Stomach (tissue), 19 donors: ENCODE measurements at places on chromosomes 3 and 15.

- DNase-seq, result no peak
- H3K27me3 ChIP-seq, result no peaks in the 10 kb centered on the region
- peak overlapping the region; percentile 61 for H3K27ac ChIP-seq
- H3K4me3 ChIP-seq, result no peak overlapping the region
- H3K4me1 ChIP-seq, result peaks cover 22% of the 10 kb centered on the region
Measured at GRCh38 chr3:128794067-128794768, 68.2 kb downstream of the RAB7A start.

DNA sequence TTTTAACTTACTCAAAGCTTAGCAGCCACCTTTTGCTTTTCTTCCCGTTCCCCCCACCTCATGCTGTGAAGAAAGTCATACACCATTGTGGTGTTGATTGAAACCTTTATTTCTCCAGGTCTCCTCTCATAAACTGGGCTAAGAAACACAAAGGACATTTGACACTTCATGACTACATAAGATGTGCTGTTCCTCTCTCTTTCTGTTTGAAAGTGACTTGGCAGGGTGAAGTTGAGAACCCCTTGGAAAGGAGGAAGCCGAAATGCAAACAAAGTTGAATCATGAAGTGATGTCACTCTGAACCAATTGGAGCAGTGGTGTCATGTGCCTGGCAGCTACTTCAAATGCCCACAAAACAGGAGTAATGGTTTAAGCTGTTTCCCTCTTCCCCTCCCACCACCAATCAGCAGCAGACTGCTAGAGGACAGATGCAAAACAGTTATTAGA, 174.7 kb downstream of the IGF1R start:
- H3K4me3 ChIP-seq, result no peak overlapping the region
- H3K36me3 ChIP-seq, result no peaks in the 10 kb centered on the region
- DNase-seq, result no peak
- H3K27me3 ChIP-seq, result no peaks in the 10 kb centered on the region

GRCh38 chr3:49785565-49786356, 581 bp downstream of the IP6K1 start:
- peaks cover 35% of the 10 kb centered on the region for H3K36me3 ChIP-seq
- peaks cover 33% of the 10 kb centered on the region for H3K4me1 ChIP-seq
- H3K4me3 ChIP-seq, result peak overlapping the region; percentile 87
- no peaks in the 10 kb centered on the region for H3K27me3 ChIP-seq

DNA sequence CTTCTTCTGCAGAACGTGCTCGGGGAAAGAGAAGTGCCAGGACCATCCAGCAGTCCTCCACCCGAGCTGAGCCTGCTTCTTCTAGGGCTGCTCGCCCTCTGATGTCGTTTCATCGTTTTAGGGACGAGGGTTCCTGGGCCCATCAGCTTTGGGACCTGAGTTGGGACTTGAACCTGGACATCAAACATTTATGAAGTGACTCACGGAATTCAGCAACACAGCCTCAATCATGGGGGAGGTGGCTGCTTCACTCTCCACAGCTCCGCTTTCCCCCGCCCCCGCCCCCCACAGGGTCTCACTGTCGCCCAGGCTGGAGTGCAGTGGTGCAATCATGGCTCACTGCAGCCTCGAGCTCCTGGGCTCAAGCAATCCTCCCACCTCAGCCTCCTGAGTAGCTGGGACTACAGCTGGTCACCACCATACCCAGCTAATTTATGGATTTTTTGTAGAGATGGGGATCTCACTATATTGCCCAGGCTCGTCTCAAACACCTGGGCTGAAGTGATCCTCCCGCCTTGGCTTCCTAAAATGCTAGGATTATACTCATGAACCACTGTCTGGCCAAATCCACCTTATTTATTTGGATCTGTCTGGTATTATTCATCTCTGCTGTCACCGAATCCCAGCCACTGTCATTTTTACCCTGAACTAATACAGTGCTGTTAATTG, 725 bp upstream of the SCAMP2 start:
- peak overlapping the region; percentile 63 for H3K4me3 ChIP-seq
- DNase-seq, result no peak
- no peaks in the 10 kb centered on the region for H3K27me3 ChIP-seq
- H3K27ac ChIP-seq, result peak overlapping the region; percentile 90
- no peaks in the 10 kb centered on the region for H3K36me3 ChIP-seq

DNA sequence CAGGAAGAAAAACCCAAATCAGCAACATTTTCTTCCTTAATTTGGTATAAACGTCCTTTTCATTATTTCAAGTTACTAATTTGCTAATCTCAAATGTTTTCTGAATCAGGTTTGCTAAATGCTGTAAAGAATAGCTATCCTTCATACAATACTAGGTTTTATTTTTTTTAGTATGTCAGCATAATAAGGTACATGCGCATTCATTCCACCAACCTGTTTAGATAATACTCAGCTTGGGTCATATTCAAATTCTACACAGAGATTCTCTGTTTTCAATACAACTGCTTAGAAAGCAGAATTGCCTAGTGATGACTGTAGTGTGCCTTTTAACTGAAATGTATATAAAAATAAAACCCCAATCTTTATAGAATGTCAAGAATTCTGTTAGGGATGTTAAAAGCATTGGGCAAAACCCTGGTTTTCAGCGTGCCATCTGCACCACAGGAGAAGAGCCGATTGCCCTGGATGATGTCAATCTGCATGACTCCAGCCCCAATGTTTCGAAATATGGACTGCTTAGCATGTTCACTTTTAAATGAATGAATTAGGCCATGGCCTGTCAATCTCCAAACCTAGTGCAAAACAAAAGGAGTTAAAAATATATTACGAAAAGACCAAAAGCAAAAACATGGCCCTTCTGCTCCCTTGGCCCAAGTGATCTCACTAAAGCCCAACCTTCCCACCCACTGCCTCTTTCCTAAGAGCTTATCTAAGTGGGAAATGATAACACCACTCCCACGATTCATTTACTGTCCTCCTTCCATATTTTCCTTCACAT, 107.4 kb downstream of the GLDN start:
- H3K27ac ChIP-seq, result no peak overlapping the region
- no peaks in the 10 kb centered on the region for H3K4me1 ChIP-seq
- no peak for DNase-seq
- no peaks in the 10 kb centered on the region for H3K27me3 ChIP-seq

GRCh38 chr3:33119891-33120290, 6.1 kb downstream of the CRTAP start:
- no peak overlapping the region for H3K27ac ChIP-seq
- H3K4me3 ChIP-seq, result no peak overlapping the region
- H3K27me3 ChIP-seq, result no peaks in the 10 kb centered on the region
- peaks cover 45% of the 10 kb centered on the region for H3K36me3 ChIP-seq
- no peak for DNase-seq

- no peaks in the 10 kb centered on the region for H3K36me3 ChIP-seq
- H3K4me3 ChIP-seq, result no peak overlapping the region
- H3K27me3 ChIP-seq, result no peaks in the 10 kb centered on the region
- no peak for DNase-seq
- no peak overlapping the region for H3K27ac ChIP-seq
Measured at GRCh38 chr3:179464323-179465092, 13.2 kb upstream of the GNB4 start.

GRCh38 chr15:34338347-34338746, 766 bp upstream of the SLC12A6 start:
- peak overlapping the region; percentile 89 for H3K4me3 ChIP-seq
- no peak for DNase-seq
- H3K36me3 ChIP-seq, result peaks cover 17% of the 10 kb centered on the region

- H3K4me3 ChIP-seq, result no peak overlapping the region
- H3K4me1 ChIP-seq, result peaks cover 10% of the 10 kb centered on the region
- DNase-seq, result no peak
- no peaks in the 10 kb centered on the region for H3K36me3 ChIP-seq
- peaks cover 29% of the 10 kb centered on the region for H3K27me3 ChIP-seq
Measured at GRCh38 chr15:99098426-99098825, 6.5 kb upstream of the SYNM start.

DNA sequence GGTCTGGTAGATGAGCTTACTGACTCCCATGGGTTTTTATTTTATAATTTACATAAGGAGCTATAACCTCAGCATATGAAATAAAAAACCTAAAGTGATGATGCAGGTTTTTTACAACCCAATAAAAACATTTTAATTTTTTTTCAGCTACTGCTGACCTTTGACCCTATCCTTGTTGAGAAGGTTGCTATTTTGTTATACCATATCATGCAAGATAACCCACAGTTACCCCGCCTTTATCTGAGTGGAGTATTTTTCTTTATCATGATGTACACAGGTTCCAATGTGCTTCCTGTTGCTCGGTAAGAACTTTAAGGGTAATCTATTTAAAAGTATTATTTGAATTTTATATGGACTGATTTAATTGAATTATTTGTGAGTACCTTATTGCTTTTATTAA, 70.8 kb downstream of the DNAJC13 start:
- no peaks in the 10 kb centered on the region for H3K4me1 ChIP-seq
- H3K27ac ChIP-seq, result no peak overlapping the region
- H3K4me3 ChIP-seq, result no peak overlapping the region
- no peaks in the 10 kb centered on the region for H3K27me3 ChIP-seq

DNA sequence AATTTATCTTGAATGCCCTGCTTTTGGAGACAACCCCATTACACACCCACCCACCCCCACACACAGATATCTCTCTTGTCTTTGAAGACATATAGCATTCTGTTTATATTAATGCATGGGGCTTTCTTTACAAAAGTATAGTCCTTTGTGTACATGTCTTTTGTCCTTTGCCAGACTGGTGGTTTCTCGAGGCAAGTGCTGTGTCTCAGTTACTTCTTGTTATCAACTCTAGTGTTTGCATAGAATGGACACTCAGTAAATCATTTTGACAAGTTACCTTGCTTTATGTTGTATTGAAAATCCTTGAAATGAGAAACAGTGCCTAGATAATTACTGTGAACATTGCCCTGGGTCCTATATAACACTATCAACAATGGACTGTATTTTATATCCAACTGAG, 33.9 kb downstream of the KBTBD8 start:
- no peak overlapping the region for H3K27ac ChIP-seq
- H3K4me1 ChIP-seq, result no peaks in the 10 kb centered on the region
- no peak overlapping the region for H3K4me3 ChIP-seq

DNA sequence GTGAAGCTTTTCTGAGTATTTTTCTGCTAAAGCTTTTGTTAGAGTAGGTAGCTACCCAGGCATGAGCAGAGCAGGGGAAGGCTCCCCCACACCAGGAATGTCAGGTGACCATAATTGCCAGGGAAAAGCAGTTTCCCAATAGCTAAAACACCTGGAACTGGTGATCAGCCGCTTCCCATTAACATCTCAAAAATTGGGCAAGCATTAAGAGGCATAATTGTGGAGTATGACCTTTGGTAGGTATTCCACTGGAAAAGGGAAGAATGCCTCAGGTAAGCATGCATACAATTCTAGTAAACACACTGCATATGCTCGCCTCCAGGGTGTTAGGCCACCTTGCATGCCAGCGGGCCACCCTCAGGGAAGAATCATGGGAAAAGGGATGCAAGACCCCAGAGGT, 84.5 kb downstream of the CCR1 start:
- no peaks in the 10 kb centered on the region for H3K4me1 ChIP-seq
- H3K4me3 ChIP-seq, result no peak overlapping the region
- H3K27me3 ChIP-seq, result no peaks in the 10 kb centered on the region
- no peak overlapping the region for H3K27ac ChIP-seq

DNA sequence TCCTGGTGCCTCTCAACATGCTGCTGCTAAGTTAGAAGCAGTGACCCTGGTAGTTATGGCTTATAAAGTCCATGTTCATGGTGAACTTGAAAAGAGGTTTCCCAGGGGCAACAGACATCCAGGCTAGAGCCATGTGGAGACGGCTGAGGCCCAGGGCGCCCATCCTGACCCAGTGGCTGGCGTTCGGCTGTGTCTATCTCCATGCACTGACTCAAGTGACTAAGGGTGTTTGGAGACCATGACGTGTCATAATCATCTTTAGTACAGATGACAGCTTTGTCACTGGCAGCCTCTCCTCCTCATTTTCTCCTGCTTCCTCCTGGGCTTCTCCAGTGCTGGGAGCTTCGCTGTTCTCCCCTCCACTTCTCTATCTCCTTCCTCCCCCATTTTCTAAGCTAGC, 287.4 kb upstream of the LYSMD4 start:
- no peaks in the 10 kb centered on the region for H3K36me3 ChIP-seq
- no peak overlapping the region for H3K4me3 ChIP-seq
- no peaks in the 10 kb centered on the region for H3K4me1 ChIP-seq
- no peak overlapping the region for H3K27ac ChIP-seq
- no peak for DNase-seq
- no peaks in the 10 kb centered on the region for H3K27me3 ChIP-seq

- H3K27me3 ChIP-seq, result no peaks in the 10 kb centered on the region
- H3K4me1 ChIP-seq, result peaks cover 13% of the 10 kb centered on the region
- H3K27ac ChIP-seq, result no peak overlapping the region
Measured at GRCh38 chr15:77162872-77163633, 92.1 kb upstream of the TSPAN3 start.

DNA sequence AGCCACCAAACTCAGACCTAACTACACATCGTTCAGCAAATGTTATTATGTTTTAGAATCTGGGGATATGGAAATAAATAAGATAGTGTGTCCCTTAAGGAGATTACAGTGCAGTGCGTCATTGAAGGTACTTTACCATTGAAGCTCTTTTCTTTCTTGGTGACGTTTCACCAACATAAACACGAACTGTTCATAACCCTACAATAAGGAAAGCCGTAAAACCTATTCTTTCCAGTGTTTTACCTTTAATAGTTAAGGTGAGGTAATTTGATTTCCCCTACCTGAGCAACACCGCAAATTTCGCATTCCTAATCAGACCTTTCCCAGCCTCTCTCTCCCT, 826 bp downstream of the CCDC66 start:
- H3K27me3 ChIP-seq, result no peaks in the 10 kb centered on the region
- H3K4me3 ChIP-seq, result peak overlapping the region; percentile 78
- H3K4me1 ChIP-seq, result peaks cover 8% of the 10 kb centered on the region
- H3K36me3 ChIP-seq, result no peaks in the 10 kb centered on the region
- peak overlapping the region; percentile 94 for H3K27ac ChIP-seq

GRCh38 chr3:159879146-159879545, 109.5 kb upstream of the IL12A start:
- H3K27ac ChIP-seq, result no peak overlapping the region
- H3K36me3 ChIP-seq, result no peaks in the 10 kb centered on the region
- no peak overlapping the region for H3K4me3 ChIP-seq
- no peak for DNase-seq

DNA sequence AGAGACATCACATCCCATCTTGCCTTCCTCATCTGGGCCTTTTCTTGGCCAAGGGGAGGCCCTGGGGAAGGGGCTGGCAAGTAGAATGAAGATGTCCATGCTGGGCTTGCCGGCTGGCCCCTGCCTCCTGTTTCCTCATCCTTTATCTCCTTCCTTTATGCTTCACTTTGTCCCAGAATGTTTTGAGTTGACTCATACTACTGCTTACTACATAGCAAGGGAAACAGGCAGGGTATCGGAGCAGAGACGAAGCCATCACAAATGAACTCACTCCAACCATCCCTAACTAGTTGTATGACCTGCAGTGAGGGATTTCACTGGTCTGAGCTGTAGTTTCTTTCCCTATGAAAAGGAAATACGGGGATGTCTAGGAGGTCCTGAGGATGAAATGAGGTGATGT, 66.0 kb downstream of the CHDH start:
- H3K4me1 ChIP-seq, result peaks cover 8% of the 10 kb centered on the region
- no peaks in the 10 kb centered on the region for H3K36me3 ChIP-seq
- no peak overlapping the region for H3K4me3 ChIP-seq
- no peaks in the 10 kb centered on the region for H3K27me3 ChIP-seq

- peak; percentile 26 for DNase-seq
- H3K27ac ChIP-seq, result no peak overlapping the region
- peaks cover 3% of the 10 kb centered on the region for H3K4me1 ChIP-seq
- no peak overlapping the region for H3K4me3 ChIP-seq
- H3K36me3 ChIP-seq, result no peaks in the 10 kb centered on the region
Measured at GRCh38 chr3:25033407-25034029, 394.5 kb upstream of the RARB start.
